Cardiac fibroblast (primary cell): ENCODE measurements at places on chromosomes 7 and 10.

DNA sequence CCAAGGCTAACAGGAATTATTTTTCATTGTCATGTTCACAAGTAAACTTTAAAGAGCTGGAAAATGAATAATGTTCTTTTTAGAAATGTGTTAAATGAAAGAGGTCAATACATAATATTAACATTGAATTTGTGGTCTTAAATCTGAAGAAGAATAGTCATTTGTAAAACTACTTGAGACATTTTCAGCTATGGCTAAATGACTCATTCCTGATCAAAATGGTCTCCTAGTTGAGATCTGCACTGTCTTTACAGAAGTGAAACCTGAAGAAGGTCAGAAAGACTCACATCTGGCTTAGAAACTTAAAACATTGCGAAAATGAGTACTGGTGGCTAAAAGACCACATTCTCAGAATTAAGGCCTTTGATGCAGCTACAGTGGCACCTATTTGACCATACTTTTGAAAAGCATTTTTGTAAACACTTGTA, 5.9 kb downstream of the PIK3CG start:
- no peak for DNase-seq

DNA sequence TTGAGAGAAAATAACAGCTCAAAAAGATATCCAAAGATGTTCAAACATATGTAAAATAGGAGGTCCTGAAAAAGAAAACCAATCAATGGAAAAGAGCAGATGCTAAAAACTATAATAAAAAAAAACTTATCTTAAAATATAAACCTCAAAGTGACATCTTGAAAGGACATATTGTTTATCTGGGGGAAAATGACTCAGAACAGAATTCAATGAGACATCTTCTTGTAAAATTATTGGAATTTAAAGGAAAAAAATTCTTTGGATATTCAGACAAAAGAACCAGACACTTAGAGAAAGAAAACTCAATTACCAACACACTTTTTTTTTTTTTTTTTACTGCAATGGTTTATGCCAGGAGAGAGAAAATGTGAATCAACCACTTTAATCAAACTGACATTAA, 58.9 kb downstream of the NAMPT start:
- no peak for DNase-seq

DNA sequence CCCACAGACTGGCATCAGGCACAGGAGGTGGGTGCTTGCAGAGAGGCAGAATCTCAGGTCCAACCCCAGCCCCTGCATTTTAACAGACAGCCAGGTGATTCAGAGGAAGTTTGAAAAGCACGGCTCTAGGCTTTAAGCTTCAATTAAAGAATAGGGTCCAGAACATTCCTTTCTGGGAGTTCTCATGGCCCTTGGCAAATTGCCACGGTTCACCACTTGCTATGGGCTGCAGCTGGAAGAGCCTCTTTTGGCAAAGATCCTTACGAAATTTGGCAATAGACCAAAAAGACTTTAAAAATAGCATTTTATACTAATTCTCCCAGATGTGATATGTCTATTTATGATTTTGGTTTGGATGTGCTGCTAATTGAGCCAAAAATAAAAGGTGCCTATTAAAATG, 148.1 kb downstream of the ITGA8 start:
- DNase-seq: peak; percentile 89

DNA sequence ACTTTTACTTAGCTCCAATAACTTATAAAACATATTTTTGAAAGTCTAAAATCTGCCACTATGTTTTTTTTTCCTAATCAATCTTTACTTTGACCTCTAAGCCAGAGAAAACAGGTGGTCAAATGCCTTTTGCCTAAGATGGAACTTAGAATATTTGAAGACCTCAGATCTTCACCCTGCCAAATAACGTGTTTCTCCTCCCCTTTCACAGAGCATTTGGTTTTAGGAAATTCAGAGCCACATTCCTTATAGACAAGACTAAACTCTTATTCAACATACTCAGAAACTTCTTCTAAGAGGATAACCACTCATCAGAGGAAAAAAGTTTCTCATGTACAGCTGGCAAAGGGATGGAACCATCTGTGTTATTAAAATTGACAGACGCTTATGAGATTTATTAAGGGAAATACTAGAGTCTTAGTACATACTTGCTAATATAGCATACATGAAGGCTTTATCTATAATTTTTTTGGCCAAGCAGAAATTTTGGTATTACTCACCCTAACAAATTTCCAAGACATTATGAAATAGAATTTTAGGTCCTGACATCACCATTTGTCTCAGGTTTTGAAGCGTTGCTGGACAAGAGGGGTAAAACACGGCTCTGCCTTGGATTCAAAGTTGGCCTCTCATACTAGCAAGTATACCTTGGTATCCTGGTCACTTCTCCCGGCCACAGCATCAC, 2.6 kb upstream of the EGFR start:
- peak; percentile 55 for DNase-seq

DNA sequence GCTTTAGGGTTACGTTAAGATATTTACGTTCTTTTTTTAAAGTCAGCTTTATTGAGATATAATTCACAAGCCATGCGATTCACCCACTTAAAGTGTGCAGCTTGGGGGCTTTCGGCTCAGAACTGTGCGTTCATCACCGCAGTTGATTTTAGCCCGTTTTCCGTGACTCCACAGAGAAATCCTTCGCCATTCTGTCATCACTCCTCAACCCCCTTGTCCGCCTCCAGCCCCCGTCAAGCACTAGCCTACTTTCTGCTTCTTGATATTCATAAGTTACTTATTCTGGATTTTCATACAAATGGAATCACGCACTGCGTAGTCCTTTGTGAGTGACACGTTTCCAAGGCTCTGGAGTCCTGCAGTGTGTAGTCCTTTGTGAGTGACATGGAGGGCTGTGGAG, 20.4 kb downstream of the FAM20C start:
- no peak for DNase-seq

DNA sequence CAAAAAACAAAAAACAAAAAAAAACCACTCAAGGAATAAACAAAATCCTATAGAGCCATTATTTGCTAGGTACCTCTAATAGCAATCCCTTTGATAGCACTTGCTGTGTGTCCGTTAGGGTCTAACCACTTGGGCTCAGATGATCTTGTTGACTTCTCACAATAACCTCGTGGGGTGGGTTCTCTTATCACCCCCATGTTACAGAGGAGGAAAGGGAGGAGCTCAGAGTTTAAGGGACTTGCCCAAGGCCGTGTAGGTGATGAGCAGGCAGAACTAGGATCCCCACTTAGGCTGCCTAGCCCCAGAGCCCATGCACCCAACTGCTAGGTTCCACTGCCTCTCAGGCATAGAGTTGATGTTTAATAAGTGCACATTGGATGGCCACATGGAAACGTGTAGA, 131.1 kb downstream of the CAMK1D start:
- DNase-seq: no peak

GRCh38 chr10:88004451-88004850, 141.0 kb downstream of the PTEN start:
- peak; percentile 72 for DNase-seq

- DNase-seq: no peak
These were observed 78.7 kb downstream of the DNAJB6 start for GRCh38 chr7:157415486-157415885.

DNA sequence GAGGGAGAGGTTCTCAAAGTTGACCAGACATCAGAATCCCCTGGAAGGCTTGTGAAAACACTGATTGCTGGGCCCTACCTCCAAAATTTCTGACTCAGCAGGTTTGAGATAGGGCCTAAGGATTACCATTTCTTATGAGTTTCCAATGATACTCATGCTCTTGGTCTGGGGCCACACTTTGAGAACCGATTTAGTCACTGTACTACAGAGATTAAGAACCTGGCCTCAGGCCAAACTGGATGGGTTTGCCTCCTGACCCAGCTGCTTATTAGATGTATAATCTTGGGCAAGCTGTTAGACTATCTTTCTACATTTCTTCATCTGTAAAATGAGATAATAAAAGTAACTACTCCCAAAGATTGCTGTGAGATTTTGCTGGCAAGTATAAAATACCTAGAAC, 77.1 kb upstream of the SCIN start:
- DNase-seq: peak; percentile 13

DNA sequence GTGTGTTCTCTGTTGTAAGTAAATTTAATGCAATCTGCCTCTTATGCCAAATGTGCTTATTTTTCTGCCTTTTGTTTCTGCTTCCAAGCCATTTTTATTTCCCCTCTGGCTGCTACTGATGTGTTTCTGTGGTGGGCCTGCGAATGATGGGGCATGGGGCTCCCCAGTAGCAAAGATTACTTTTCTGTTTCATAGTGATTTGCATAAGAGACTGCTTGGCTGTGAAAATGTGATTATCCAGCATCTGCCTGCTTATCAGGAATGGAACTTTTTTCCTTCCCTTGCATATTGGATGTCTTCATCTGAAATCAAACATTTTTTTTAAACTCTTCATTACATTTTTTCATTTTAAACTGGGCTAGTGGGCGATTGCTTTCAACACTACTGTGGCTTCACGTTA, 57.7 kb upstream of the BTBD16 start:
- DNase-seq: no peak

DNA sequence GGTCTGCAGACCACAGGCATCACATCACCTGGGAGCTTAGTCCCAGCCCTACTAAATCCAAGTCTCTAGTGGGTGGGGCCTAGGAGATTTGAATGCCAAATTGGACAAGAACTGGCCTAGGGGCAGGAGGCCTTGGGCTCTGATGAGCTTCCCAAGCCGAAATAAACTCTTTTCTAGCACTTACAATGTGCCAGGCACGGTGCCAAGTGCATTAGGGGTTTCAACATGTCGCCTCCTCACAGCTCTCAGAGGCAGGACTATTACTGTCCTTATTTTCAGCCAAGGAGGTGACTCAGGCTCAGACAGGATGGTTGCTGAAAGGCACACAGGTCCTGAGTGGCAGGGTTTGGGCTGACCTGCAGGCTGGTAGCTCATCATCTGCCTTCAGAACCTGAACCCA, 9.2 kb upstream of the CPA1 start:
- peak; percentile 72 for DNase-seq

DNA sequence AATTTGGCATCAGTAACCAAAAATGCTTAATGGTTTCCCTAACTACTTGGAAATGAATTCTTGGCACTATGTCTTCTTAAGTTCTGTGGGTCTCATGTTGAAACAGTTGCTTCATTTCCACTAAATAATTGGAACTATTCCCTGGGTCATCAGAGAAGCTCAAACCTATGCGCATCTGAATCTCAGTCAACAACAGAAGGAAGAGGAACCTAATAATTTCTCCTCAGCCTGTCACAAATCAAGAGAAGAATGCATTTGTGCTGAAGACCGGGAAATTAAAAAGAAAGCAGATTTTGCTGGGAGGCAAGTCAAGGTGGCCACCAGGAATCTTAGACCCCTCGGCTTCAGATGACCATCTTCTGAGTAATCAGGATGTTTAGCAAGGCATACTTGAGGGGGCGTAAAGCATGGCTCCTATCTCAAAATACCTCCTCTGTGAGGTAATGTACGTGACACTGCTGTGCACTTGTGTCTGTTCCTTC, 41.4 kb downstream of the TOMM7 start:
- DNase-seq: peak; percentile 76

- peak; percentile 6 for DNase-seq
These were observed 5.6 kb upstream of the MEST start for GRCh38 chr7:130486114-130486953.

DNA sequence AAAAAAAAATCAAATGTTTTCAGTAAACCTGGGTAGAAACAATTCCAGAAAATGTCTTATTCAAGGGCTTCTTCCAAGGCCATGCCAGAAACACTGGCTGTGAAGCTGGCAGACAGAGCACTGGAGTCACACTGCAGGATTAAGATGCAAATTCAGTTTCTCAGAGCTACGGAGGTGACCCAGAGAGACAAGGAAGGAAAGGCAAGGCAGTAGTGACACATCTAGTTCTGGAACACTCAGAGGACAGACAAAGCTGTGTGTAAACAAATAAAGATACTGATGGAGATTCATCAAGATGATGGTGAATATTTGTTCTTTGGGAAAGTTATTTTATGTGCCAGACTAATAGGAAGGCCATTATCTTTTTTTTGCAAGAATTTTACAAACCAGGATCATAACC, 608.3 kb upstream of the C7orf33 start:
- no peak for DNase-seq

GRCh38 chr7:129263168-129263567, 38.3 kb downstream of the AHCYL2 start:
- DNase-seq: no peak

- DNase-seq: no peak
These were observed 139.1 kb downstream of the ATE1 start for GRCh38 chr10:121788717-121789116.

GRCh38 chr10:99172128-99172738, 63.4 kb downstream of the HPSE2 start:
- peak; percentile 30 for DNase-seq

- DNase-seq: no peak
These were observed 406.5 kb upstream of the SHH start for GRCh38 chr7:156218544-156219306.

- DNase-seq: peak; percentile 80
These were observed 102.3 kb downstream of the SLC25A13 start for GRCh38 chr7:96219378-96220130.

- peak; percentile 53 for DNase-seq
These were observed 31.1 kb upstream of the HIBADH start for GRCh38 chr7:27693794-27694193.

DNA sequence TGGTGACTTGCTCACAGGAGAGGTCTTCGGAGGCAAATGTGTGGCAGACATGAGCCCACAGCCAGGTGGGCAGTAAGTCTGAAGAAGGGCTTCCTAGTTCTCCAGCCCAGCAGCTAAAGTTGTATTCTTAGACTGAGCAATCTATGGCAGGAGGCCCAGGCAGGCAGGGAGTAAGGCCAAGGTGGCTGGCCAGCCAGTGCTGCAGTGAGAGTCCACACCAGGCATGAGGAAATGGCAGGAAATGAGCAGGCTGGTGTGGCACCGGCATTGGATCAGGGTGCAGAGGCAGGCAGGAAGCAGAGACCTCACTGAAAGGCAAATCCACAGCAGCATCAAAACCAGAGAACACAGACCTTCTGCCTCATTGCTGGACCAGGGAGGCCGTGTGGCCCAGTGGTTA, 84.6 kb upstream of the PDE1C start:
- peak; percentile 71 for DNase-seq

DNA sequence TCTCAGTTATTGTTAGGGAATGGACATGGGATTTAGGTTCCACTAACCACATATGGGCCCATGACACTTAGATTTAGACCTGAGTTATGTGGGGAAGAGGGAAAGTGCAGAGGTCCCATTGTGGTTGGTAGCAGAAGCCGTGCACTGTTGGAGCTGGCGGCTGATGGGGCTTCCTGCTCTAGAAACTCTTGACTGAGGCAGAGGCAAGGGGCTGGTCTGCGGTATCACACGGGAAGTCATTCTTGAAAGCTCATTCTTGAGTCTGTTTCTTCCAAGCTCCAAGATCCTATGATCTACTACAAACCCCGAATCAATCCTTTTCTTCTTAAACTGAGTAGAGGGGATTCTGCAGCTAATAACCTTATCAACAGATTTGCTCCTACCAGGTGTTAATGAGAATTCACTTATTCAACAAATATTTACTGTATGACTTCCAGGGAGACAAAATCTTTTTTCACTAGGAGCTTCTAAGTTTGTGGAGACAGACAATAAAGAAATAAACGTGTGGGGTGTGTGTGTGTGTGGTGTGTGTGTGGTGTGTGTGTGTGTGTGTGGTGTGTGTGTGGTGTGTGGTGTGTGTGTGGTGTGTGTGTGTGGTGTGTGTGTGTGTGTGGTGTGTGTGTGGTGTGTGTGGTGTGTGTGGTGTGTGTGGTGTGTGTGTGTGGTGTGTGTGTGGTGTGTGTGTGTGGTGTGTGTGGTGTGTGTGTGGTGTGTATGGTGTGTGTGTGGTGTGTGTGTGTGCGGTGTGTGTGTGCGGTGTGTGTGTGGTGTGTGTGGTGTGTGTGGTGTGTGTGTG, 57.1 kb downstream of the AOC1 start:
- DNase-seq: no peak
